Esophagus squamous epithelium (tissue), 5 donors: ENCODE measurements at places on chromosomes 7 and 10.

- no peak for DNase-seq
Observed at GRCh38 chr10:14429043-14429700, 98.4 kb upstream of the FRMD4A start.

- no peak for DNase-seq
Observed at GRCh38 chr7:88002617-88003016, 68.6 kb downstream of the ADAM22 start.

DNA sequence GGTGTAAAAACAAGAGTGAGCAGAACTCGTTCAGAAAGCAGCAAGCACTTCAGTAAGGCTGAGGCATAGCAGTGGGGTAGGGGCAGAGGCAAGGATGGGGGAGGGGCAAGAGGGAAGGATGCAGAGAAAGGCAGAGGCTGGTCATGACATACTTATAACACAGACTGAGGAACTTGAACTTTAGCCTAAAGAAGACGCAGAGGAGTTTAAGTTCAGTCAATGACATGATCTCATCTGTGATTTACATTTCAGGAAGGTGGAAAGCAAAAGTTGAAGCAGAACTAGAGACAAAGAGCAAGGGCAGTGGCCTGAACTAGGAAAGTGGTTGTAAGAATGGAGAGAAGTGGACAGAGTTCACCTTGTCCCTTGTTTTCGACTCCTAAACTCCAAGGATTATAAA is 15.8 kb downstream of the MACC1 start:
- DNase-seq, result no peak

DNA sequence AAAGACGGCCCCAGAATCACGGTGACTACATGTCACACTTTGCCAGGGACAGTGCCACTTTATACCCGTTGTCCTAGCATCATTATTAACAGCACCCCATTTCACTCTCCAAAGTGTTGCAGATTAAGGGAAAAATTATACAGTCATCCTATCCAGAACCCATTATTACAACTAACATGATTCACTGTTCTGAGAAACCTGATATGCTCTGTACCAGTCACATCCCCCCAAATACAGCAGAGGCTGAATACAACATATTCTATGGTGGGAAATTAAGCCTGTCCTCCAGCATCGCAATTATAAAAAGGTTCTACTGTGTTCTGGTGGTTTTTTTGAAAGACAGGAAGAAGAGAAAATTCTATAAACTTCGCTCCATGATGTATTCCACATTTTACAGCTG is 162.1 kb downstream of the JAZF1 start:
- DNase-seq, result no peak

- no peak for DNase-seq
Observed at GRCh38 chr7:89183712-89184111, 388.2 kb upstream of the TEX47 start.

GRCh38 chr7:130996205-130996832 is 262.3 kb upstream of the KLF14 start:
- no peak for DNase-seq

GRCh38 chr10:6382081-6382480 is 179.3 kb downstream of the PFKFB3 start:
- no peak for DNase-seq

GRCh38 chr7:131250331-131250730 is 77.3 kb upstream of the MKLN1 start:
- DNase-seq, result no peak

DNA sequence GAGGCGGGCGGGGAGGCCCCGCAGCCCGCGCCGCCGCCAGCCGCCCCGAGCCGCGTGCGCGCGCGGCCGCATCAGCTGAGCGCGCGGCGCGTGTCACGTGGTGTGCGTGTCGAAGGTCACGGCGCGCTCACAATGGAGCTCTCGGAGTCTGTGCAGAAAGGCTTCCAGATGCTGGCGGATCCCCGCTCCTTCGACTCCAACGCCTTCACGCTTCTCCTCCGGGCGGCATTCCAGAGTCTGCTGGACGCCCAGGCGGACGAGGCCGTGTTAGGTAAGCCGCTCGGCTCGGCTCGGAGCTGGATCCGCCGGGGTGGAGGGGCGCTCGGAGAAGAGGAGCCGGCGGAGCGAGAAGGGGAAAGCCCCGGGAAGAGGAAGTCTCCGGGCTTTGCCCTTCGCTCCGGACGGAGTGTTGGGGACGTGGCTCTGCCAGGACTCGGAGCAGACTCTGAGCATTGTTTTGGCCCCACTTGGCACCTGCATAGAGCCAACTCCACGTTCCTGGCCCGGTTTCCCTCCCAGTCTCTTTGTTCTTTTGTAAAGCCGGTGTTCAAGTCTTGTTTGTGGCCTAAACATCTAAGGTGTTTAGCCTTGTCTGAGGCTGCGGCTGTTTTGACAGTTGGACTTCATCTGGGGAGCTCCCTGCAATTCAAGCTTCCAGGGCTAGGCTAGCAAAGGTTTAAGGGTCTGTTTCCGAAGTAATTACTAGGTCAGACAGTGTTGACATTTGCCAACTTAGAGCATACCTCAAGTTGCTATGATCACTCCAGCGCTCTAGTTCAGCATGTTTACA is at the start of gene COMMD3:
TSS of gene COMMD3 (plus strand) at position 103 of the 790 bp plus-strand sequence. CDS start at position 133, 30 bp downstream.
- peak; percentile 64 for DNase-seq

- no peak for DNase-seq
Observed at GRCh38 chr7:26857506-26858240, 6.7 kb downstream of the SKAP2 start.

GRCh38 chr10:24456322-24456721 is 247.4 kb downstream of the KIAA1217 start:
- no peak for DNase-seq

DNA sequence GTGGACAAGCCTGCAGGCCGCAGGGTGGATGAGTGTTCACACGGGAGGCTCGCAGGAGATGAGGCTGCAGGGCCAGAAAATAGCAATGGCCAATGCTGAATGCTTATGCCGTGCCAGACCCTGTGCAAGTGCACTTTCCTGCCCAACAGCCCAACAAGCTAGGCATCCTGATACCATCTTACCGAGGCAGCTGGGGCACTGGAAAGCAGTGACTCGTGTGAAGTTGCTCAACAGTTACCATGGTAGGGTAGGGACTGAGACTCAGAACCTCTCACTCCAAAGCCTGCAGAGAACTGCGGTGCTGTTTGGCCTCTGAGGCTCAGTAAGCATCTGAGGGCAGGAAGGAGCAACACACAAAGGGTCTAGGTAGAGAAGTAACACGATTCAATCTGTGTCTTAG is 43.7 kb downstream of the JAZF1 start:
- DNase-seq, result no peak

GRCh38 chr10:43585981-43586729 is 11.7 kb upstream of the ZNF239 start:
- DNase-seq, result no peak

DNA sequence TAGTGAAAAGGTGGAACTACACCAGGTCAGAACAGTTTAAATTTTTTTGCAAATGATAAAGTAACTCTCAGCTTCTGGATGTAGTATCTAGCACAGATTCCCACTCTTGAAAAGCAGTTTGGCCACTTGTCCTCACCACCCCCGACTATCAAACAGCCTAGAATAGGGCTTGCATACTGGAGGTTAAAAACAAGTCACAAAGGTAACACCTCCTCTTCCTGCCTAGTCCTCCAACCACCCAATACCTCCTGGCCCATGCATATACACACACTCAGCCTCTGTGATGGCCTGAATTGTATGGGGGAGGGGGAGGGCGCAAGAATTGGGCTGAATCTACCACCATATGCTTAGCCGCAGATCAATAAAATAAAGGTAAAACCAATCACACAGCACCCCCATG is 5.7 kb downstream of the SKAP2 start:
- DNase-seq, result no peak

DNA sequence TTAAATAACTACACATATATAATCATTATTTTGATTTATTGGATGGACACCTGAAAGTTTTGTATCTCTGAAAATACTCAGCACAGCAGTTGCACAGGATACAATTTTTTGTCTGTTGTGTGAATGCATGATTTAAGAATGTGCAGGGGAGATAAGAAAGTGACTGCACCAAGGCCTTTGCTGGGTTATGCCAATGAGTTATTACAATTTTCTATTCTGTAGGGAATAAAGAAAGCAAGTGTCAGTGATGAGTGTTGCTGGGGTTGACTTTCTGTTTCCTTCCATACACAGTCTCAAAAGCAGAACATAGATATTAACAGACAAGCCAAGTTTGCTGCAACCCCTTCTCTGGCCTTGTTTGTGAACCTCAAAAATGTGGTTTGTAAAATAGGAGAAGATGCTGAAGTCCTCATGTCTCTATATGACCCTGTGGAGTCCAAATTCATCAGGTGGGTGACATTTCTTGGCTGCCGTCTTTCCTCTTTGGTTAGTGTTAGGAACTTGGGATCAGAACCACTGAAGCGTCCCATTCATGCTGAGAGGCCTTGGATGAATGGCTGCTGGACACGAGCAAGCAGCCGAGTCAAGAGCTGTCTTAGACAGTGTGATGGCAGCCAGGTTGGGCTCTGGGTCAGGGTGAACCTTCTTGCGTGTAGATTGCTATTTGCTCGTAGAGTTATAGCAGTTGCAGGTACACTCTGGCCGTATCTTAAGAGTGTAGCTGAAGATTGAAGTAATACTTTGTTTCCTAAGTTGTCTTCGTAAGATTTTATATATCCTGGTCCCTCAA is 92.8 kb downstream of the DOCK1 start:
- DNase-seq, result no peak

GRCh38 chr10:86365346-86366032 is 1.1 kb downstream of the GRID1 start:
- DNase-seq, result no peak

DNA sequence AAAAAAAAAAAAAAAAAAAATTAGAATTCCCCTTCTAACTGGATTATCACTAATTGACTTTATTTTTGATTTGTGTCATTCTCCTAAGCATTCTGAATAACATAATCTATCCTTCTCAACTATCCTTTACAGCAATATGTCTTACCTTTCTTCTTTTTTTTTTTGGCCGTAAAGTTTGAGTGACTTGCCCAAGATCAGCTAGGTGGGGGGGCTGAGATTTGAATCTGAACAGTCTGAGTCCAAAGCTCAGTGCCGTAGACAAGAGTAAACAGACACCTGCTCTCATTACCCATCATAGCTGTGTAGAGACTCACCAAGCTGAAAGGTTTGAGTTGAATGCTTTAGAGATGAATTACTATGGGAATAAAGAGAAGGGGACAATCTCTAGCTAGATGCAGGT is 192.1 kb downstream of the SORCS1 start:
- no peak for DNase-seq

GRCh38 chr10:117007080-117007479 is 2.1 kb upstream of the SHTN1 start:
- DNase-seq, result no peak

- DNase-seq, result no peak
Observed at GRCh38 chr7:27172823-27173510, 1.2 kb downstream of the HOXA10 start.

DNA sequence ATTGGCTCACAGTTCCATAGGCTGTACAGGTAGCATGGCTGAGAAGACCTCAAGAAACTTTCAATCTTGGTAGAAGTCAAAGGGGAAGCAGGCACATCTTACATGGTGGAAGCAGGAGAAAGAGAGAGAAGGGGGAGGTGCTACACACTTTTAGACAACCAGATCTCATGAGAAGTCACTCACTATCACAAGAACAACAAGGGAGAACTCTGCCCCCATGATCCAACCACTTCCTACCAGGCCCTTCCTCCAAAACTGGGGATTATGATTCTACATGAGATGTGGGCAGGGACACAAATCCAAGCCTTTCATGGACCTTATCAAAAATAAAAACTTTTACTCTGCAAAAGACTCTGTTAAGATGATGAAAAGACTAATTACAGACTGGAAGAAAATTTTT is 183.2 kb upstream of the TRIM24 start:
- no peak for DNase-seq

GRCh38 chr10:84715911-84716310 is 387.5 kb downstream of the CCSER2 start:
- DNase-seq, result no peak

DNA sequence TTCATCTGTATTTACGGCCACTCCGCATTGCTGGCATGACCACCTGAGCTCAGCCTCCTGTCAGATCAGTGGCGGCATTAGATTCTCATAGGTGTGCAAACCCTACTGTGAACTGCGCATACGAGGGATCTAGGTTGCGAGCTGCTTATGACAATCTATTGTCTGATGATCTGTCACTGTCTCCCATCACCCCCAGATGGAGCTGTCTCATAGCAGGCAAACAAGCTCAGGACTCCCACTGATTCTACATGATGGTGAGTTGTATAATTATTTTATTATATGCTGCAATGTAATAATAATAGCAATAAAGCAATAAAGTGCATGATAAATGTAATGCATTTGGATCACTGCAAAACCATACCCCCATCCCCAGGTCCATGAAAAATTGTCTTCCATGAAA is 1172.9 kb upstream of the AUTS2 start:
- DNase-seq, result no peak

DNA sequence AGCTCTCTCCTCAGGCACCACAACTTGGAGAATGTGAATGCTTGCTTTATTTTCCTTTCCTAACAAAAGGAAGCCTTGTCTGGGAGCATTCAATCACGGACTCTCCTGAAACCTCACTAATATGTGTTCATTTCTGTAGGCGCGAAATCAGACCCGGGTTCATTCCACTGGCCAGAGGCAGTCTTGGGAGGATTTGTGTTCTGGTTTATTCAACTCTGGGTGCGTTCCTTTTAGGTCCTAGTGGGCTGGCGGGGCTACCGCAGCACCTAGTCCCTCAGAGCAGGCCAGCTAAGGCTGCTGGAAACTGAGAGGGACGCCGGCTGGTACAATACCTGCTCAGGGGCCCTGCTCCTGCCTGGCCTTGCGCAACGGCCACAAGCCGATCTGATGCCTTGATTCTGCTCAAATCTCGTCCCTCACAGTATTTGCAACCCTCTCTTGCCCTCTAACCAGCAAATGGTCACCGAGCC is 7.5 kb downstream of the HOXA4 start:
- no peak for DNase-seq

- DNase-seq, result no peak
Observed at GRCh38 chr10:57948796-57949195, 318.9 kb downstream of the IPMK start.

GRCh38 chr7:30434140-30434799 is 44.3 kb downstream of the NOD1 start:
- DNase-seq, result no peak

DNA sequence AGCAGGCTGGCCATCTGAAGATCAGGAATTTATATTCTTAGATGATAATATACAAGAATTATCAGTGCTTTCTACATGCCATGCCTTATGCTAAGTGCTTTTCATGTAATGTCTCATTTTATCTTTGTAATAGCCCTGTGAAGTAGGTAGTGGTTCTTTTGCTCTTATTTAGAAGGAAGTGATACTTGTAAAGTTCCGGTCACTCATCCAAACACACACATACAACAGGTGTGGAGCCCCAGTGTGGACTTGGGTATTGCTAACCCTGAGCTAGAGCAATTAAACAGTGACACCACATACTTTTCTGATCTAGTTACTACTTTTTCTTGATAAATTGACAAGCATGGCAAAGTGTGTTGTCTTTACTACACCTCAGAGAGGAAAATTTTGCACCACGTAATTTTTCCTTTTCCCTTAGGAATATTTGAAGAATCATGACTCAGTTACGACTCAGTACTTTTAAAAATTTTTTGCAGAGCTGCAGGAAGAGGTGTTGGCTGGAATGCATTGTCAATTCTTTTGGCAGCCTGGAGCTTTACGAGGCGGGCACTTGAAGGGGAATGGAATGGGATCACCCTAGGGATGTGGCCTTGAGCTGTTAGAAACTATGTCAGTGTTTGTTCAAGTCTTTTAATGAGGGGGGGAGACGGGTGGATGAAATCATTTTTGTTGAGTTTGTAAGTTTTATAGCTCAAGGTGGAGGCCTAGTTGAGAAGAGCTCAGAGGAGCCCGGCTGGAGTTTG is 212.5 kb upstream of the CELF2 start:
- DNase-seq, result no peak

GRCh38 chr10:3869036-3869435 is 84.0 kb upstream of the KLF6 start:
- no peak for DNase-seq
